ENCODE measurements at places on chromosomes 4 and X.

DNA sequence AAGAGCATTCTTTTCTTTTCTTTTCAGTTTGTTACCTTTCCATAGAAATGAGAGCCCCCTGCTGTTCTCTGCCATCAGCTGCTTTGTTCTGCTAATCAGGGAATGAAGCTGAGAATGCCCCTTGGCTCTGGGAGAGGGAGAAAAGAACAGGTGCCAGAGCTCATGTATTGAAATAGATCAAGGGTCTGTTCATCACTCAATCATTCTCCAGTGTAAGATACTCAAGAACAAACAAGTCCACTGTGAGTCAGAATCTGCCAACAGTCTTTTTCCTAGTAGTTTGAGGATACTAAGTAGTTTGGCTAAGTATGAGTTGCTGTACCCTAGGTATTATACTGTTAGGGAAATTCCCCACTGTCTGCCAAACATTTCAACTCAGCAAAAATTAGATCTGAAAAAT, 144.3 kb downstream of the RTL3 start:
- DNase-seq = no peak

GRCh38 chr4:52931243-52931642, 69.1 kb downstream of the RASL11B start:
- no peak for DNase-seq

DNA sequence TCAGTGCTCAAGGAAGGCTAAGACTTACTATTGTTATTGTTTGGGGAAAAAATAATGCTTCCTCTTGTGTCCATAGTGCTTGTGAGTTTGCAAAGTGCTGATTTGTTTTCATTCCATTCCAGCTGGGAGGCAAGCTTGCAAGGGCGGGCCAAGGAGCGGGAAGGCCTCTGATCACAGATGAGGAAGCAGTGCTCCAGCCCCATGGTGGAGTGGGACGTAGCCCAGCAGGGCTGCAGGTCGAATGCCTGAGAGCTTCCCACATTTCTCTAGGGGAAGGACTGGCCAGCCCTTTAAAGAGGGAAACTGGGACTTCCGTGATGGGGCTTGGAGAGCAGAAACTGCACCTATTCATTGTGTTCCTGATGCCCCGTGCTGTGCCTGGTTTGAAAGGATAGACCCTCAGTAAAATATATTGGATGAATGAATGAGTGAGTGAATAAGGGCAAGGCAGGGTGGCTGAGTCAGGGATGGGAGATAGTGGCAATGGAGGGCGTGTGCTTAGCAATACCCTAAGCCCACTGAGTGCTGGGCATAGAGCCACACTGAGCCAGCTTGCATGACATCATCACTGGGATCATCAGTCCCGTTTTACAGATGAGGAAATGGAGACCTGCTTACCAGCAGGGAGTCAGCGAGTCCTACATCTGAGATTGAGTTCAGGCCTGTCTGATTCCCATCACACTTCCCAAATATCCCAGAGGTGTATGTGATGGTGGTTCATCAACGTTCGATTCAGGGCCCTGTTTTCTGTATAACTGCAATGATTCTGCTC, 17.9 kb upstream of the NSG1 start:
- no peak for DNase-seq

DNA sequence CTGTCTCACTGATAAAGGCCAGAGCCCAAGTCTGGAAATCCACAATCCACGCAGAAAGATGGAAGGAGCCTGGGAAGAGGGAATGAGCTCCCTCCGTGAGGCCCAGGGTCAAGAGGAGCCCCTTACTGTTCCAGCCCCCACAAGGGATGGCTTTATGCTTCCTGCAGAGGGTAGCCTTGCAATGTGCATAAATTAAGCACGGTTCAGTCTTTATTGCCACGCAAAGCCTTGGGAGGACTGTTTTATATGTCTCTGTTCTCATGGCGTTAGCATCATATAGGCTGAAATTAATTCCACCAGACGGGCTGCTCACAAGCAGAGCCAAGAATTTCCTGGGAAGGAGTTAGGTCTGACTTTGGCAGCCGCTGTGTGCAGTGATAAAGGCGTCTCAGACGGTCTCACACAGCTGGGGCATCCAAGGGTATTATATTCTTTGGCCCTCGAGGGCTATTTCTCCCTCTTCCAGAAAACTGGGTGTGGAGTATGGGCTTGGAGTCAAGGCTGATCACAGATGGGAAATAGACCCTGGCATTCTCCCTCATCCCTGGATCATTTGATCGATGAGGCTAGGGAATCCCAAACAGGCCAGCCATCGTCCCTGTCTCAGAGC, 38.5 kb downstream of the CYTL1 start:
- no peak for DNase-seq

DNA sequence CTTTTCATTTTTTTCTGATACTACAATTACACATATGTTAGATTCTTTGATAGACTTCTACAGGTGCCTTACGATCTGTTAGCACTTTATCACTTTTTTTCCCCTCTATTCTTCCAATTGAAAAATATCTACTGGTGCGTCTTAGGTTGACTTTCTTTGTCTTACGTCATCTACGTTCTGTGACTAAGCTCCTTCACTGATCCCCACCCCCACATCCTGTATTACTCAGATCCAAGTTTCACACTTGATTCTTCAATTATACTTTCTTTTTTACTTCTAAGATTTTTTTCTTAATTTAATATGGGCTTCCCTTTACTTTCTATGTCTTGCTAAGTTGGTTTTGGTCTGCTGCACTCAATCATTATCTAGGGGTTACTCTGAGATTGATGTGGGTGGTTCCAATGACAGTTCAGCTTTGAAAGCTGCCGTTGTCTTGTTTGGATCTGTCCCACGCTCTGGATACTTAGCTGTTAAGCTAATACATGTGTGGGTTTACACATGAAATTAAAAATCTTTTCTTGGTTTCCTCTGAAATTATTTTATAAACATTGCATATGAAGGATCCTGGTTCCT, 1321.1 kb downstream of the RAPGEF2 start:
- DNase-seq = no peak
